ENCODE measurements at places on chromosomes 5 and 9.

GRCh38 chr5:55427157-55427556 lies 107.6 kb downstream of the PLPP1 start:
- DNase-seq: no peak

GRCh38 chr5:125278711-125279110 lies 532.3 kb upstream of the ZNF608 start:
- no peak for DNase-seq

GRCh38 chr5:121090822-121091221 lies 626.7 kb downstream of the PRR16 start:
- no peak for DNase-seq

DNA sequence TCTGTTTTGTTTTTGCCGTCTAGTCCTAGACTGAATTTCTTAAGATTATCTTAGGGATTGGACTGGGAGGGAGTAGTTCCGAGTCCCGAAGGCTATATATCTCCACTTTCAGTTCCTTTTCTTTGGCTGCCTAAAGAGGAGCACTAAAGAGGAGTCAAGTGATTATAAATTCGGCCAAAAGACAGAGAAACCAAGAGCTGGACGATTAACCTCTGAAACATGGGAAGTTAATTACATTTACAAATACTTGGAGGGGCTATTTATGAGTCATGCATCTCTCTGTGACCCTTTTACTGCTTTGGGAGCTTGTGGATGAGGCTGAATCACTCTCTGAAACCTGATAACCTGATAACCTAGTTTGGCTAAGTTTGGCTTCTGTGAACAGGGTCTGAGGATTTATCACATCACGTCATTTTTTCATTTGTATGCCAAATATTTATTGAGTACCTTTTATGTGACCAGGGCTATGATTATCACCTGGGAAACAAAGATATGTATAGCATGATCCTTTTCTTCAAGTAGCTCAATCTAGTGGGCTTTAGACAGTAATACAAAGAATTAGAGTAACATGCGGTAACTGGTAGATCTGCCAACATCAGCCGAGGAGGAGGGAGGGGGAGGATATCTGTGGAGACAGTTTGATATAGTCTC lies 180.9 kb downstream of the CD180 start:
- DNase-seq: no peak

- DNase-seq: no peak
Observed at GRCh38 chr5:132825033-132825833, 5.2 kb downstream of the SHROOM1 start.

GRCh38 chr9:137453643-137454081 lies 5.5 kb downstream of the NSMF start:
- DNase-seq: peak; percentile 50

DNA sequence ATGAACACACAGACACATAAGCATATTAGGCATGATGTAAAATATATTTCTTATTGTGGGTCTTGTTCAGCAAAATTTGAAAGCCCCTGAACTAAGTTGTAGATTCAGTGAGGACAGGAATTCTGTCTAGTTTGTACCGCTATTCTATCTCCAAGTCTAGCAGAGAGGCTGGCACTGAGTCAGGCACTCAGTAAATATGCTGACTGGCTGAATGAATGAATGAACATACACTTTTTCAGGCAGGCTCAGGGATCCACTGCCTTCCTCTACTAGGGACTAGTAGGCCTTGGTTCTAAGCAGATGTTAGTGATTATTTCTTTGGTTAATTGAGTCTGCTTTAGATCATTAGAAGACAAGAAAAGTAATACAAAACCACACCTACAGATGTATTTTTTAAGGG lies 157.5 kb downstream of the ZSWIM6 start:
- no peak for DNase-seq

DNA sequence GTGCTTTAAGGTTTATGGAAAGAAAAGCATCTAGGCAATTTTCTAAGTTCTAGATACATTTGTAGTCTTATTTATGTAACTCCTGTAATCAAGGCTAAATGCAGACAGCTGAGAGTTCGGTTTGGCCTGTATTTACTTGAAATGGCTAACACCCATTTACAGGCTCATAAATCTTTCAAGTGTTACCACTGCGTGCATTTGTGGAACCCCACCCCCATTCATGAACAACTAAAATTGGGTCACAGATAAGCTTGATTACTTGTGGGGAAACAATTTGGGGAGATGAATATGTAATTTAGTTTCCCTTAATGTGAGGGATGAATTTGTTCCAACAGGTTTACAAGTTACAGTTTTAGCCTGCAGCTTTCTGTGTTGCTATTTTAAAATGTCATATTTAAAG lies 360.6 kb downstream of the ARRDC3 start:
- no peak for DNase-seq

- no peak for DNase-seq
Observed at GRCh38 chr5:124285071-124285470, 461.4 kb downstream of the ZNF608 start.

GRCh38 chr5:83846624-83847350 lies 126.1 kb upstream of the HAPLN1 start:
- no peak for DNase-seq

DNA sequence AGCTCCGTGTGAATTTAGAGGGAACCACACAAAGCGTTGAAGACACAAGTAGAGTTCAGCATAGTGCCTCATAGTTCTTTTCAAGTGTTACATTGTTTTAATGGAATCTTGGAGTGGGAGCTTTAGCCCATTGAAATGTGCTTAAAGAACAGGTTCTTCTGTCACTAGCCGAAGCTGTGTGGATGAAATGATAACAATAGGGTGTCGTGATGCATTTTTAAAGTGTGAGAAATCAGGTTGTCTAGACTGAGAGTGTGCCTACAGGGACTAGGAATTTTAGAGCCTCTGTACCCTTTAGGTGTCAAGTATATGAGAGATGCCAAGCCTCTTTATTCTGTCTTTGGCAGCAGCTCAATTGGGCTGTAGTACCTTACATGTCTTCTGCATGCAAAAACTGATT lies 83.0 kb downstream of the NDUFS4 start:
- DNase-seq: no peak

DNA sequence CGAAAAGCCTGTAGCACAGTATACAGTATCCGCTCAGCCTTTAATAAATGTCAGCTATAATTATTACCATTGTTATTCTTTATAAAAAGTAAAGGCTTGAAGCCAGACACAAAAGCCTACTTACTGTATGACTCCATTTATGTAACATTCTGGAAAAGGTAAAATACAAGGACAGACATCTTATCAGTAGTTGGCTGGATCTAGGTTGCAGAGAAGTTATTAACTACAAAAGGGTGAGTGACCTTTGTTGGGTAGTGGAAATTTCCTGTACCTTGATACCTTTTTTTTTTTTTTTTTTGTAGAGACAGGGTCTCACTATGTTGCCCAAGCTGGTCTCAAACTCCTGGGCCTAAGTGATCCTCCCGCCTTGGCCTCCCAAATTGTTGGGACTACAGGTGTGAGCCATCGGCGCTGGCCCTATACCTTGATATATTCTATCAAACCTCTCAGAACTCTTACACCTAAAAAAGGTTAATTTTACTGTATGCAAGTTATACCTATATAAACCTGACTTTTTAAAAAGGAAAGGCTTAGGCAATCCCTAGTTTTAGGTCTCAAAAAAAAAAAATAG lies 6.0 kb downstream of the HDAC3 start:
- no peak for DNase-seq

- no peak for DNase-seq
Observed at GRCh38 chr5:1151316-1151715, 39.5 kb upstream of the SLC12A7 start.

DNA sequence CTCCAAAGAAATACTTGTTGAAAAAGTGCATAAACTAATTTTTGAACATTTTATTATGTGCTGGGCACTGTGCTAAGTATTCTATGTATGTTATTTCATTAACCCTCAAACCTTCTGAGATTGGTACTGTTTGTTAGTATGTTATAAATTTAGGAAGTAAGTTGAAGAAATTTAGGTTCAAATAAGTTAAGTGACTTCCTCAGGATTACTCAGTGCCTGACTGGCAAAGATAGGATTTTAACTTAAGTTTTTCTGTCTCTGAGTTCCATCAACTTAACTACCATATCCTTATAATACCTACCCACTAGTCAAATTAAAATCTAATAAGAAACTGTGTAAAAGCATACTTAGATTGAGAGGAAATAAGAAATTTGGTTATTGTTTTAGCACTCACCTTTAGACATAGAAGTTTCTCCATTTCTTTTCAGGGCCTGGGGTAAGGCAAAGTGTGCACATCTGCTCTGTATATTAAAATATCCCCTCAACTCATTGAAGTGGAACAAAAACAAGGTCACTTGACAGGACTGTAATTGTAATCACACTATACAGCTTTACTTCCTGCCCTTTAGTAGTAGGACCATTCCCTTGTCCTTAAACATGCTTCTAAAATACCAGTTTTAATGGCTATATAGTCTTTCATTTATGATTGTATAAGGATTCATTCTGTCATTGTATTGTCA lies 15.2 kb downstream of the TGFBR1 start:
- DNase-seq: no peak

- DNase-seq: no peak
Observed at GRCh38 chr5:146365618-146366017, 27.0 kb downstream of the POU4F3 start.

DNA sequence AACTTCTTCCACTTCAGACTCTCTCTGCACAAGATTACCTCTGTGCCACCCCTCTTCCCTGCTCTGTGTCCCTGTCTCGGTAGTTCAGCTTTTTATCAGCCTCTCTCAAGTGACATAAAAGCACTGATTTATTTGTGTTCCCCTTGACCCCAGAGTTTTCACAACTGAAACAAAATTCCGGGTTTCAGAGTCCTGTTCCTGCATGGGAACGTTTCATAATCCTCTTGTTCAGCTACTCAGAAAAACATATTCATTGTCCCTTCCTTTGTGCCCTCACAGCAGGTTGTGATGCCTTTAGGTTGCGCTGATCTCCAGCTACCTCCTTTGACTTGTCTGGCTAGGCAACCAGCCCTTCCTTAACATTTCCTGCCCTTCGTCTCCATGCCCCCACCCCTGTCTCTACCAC lies 13.7 kb upstream of the ITGA1 start:
- no peak for DNase-seq

DNA sequence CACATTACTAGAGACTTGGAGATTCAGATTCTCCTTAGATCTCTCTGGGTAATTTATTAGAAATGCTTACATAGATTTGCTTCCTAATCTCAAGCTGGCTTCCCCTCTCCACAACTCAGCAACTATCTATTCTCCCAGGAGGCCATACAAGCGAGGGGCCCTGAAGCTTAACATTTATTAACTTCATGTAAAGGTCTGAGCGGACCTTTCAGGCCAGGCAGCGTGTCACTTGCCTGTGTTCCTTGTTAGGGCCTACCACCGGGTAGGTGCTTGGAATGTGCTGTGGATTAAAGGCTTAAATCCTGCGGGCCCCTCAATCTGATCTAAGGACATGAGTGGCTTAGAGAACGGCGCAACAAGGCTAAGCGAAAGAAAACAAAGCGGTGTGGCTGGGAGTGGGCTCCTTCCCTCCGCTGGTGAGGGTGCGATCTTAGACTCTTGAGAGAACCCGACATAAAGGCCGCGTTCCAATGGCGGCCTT lies 712 bp upstream of the HSPA4 start:
- no peak for DNase-seq

DNA sequence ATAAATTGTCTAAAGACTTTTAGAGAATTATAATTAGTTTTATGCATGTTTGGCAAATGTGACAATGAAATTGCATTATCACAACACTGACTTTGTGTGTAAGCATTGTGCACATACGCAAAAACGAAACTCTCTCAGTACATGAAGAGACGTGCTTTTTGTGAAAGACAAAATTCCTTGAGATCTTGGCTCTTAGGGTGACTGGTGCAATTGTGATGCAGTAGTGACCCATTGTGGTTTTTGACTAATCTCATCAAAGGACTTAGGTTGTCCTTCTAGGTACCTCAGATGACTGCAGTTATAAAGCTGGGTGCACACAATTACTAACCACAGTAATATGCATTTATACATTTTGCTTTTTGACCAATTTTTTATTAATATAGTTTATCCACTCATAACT lies 25.3 kb upstream of the TYRP1 start:
- DNase-seq: no peak

DNA sequence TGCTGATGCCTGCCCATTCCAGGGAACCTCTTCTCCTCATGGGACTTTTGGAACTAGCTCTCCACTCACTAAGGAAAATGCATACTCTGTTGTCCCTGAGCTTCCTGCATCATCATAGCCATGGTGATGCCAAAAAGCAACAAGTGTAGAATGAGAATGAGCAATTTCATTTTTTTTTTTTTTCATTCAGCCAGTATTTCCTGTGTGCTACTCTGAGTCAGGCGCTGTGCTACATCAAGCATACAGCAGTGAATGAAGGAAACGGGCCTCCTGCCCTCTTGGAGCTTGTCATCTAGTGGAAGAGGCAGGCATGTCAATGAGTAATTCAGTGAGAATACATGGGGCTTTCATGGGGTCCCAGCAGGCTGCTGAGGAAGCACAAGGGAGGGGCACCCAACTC lies 483.1 kb downstream of the BNC2 start:
- DNase-seq: no peak

- DNase-seq: no peak
Observed at GRCh38 chr5:116498503-116499048, 76.0 kb downstream of the SEMA6A start.

DNA sequence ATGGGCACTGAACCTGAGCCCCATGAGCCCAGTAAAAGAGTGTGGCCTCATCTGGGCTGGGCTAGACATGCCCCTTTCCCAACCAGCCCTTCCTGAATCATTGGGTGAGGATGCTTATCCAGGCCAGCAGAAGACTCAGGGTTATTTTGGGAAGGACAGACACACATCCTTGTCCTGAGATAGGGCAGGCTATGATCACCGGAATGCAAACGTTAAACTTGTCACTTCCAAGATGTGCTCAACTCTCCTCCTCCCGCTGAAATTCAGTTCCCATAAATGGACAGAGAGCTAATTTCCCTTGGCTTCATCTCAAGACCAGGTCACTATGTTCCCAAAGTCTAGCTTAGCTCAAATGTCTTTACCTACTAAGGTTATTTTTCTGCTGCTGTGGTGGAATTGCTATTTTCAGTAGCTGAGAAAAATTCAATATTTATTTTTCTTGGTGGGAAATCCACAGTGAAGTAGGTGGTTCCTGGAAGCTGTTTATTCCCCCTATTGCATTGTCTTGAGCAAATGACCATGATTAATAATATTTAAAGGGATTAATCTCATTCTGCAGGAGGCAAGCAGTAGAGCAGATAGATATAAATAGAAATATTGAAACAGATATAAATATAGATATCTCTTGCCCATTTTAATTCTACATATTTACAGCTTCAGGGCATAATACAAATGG lies 70.0 kb downstream of the NXNL2 start:
- no peak for DNase-seq

- no peak for DNase-seq
Observed at GRCh38 chr5:123545506-123545905, 33.5 kb downstream of the CSNK1G3 start.

DNA sequence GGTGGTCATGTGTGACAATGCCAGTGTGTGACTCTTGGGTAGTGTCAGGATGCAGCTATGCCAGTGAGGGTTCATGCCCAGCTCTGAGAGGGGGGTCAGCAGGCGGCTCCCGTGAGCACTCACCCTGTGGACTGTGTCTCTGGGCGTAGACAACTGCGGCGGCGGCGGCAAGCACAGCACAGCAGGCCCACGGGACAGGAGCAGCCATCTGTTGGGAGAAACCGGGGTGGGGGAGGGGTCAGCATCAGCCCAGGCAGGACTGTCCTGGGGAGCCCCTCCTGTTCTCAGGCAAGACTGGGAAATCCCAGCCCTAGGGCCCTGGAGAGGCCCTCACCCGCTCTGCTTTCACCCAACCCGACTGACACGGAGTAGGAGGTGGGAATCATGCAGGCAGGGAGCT lies 20.8 kb downstream of the CNTFR start:
- DNase-seq: no peak
